ENCODE measurements at places on chromosomes 7 and 10.

DNA sequence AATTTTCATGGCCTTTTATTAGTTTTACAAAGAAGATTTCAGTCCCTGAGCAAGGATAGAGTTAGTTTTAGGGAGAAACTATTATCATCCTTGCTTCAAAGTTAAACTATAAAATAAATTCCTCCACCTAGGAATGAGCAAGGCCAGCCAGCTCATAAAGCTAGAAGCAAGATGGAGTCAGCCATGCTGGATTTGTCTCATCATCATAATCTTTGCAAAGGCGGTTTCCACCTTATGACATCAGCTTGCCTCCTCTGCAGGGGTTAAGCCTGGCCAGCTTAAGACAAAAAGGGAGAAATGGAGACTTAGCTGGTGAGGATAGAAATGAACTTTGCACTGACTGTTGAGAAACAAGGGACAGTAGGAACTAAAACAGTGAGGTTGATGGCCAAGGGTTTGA, 18.7 kb downstream of the SSMEM1 start:
- no peak for DNase-seq

GRCh38 chr10:108445746-108446145, 1281.2 kb upstream of the SORCS1 start:
- DNase-seq: no peak

GRCh38 chr10:83706120-83706519, 433.2 kb upstream of the GHITM start:
- DNase-seq: no peak

GRCh38 chr10:70198696-70199466, 28.6 kb upstream of the SAR1A start:
- no peak for DNase-seq

DNA sequence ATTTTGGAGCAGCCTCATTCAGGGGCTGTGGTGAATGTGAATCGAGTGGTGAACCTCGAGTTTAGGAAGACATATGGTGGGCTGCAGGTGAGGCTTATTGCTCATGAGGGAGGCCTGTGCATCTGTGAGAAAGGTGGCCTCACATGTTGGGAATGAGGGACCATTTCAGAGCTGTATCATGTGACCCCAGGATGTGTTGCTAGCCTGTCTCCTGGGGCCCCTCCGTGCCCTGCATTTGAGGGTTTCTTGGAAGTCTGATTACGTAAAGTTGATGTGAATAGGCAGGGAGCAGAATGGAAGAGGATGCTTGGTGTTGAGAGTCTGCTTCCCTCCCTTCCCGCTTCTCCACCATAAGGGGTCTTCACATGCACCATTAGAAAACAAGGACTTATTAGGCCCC, 569.1 kb downstream of the LRMDA start:
- DNase-seq: no peak

- DNase-seq: no peak
These were observed 107.2 kb upstream of the TCF7L2 start for GRCh38 chr10:112842832-112843360.

GRCh38 chr7:117274951-117275350, 47.9 kb downstream of the WNT2 start:
- no peak for DNase-seq

DNA sequence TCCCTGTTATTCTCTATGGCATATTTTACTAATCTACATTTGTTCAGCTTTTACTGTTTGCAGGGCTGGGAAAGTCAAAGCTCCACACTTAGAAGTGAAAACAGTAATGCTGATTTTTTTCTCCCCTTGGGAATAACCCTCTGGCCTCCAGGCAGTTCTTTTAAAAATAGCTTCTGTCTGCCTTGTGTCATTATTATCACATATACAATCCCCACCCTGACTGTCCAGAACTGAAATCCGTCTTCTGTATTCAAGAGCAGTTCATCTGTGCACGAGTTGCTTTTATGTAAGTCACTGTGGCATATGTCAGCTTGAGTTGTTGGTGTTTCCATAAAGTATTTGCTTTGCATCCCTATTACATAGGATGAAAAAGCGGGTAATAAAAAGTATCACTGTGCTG, 1221.1 kb upstream of the CELF2 start:
- no peak for DNase-seq

GRCh38 chr7:118140468-118140867, 43.5 kb upstream of the LSM8 start:
- no peak for DNase-seq

DNA sequence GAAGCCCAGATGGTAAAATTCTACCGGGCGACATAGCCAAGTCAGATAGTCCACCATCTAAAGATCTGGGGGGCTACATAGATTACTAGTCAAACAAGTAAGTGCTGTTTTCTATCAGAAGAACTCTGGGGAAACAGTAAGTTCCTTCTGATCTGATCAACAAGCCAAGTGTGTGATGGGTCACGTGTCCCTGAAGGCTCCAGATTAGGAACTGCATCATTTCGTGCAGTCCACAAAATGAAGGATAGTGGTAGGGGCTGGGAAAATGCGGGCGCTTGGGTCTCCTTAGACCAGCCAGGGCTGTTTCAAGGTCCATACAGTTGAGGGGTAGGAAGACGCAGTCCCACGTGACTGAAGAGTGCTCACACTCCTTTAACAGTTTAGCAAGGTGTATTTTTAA, 1.8 kb upstream of the CHN2 start:
- no peak for DNase-seq

DNA sequence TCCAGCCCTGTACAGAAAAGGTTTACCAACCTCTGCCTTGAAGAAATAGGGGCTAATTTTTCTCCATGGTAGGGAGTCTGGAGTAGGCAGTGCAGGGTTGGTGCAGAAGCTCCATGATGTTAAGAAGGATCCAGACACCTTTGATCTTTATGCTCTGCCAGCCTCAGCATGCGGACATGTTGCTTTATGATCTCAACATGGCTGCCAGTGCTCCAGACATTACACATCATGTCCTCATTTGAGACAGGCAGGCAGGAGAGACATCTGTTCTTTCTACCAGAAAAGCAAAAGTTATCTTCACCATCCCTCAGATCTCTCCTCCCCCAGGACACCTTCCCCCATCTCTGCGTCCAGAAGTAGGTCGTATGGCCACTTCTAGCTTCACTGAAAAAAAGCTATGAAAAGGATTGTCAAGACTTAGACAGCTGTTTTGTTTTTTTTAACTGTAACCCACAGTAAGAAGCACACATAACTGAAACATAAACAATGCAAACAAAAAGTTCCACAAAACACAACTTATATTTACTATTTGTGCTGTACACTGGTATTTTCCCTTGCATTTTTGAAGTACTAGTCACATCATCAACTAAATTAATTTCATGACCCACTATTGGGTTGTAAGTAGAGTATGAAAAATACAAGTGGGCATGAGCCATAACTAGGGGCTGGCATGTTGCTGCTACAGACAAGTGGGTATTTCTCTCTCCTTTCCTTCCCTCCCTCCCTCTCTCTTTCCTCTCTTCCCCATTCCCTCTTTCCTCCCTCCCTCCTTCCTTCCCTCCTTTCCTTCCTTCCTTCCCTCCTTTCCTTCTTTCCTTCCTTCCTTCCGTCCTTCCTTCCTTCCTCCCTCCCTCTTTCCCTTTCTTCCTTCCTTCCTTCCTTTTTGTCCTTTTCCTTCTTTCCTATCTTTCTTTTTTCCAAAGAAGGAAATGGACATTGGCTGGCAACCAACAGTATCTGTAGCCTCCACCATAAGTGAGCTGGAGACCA, 2.6 kb upstream of the RASSF4 start:
- no peak for DNase-seq

DNA sequence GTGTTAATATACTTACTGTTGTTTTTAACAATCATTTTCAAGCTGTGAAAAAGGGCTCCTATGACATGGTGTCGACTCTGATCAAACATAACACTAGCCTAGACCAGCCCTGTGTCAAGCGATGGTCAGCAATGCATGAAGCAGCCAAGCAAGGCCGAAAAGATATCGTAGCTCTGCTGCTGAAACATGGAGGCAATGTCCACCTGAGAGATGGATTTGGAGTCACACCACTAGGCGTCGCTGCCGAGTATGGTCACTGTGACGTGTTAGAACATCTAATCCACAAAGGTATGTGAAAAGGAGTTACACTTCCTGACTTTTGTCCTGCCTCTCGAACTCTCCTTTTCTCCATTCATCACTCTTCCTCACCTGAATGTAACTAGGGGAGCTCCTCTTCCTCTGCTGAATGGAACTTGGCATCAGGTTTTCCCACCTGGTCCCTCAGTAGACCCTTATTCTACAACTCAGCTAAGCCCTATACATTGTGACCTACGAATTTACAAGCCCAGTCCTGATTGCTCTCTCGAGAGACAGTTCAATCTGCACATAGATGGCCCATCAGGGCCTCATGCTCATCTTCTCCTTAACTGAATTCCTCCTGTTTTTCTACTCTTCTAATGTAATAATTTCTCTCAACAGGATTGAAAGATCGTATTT, 23.0 kb downstream of the ASB15 start:
- DNase-seq: peak; percentile 29

- no peak for DNase-seq
These were observed 315.6 kb downstream of the DNAJB6 start for GRCh38 chr7:157652161-157652953.

DNA sequence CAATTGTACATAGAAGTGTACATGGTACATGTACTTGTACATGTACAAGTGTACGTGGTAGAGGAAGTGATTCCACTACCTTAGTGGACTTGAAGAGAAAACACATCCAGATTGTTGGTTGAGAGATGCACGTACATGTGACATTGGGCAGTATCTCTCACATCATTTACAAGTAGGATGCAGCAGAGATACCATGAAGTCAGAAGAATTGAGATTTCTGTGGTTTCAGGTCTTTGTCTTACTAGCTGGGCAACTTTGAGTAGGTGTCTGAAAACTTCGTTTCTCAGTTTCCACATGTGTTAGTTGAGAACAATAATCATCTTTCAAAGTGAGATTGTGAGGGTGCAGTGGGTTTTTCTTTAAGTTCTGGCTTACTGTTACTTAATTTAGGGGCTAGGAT, 21.5 kb downstream of the CLDN12 start:
- DNase-seq: no peak

DNA sequence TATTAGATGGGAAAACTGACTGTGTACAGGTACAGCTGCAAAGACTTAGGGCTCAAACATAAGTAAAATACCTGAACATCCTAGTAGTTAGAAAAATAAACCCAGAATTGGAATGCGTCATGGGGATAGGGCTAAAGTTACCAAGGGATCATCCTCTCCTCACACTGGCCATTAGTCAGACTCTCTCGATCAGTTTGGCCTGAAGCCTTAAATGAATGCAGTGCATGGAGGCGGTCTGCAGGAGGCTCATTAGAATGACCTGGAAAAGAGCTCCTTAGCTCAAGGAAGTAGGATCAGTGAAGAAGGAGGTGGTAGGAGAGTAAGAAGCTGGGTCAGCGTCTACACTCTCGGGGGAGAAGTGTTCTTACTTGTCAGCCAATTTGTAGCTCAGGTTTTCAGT, 35.3 kb downstream of the DENND2A start:
- DNase-seq: no peak

- peak; percentile 11 for DNase-seq
These were observed 110.7 kb downstream of the RNF32 start for GRCh38 chr7:156751319-156751718.

DNA sequence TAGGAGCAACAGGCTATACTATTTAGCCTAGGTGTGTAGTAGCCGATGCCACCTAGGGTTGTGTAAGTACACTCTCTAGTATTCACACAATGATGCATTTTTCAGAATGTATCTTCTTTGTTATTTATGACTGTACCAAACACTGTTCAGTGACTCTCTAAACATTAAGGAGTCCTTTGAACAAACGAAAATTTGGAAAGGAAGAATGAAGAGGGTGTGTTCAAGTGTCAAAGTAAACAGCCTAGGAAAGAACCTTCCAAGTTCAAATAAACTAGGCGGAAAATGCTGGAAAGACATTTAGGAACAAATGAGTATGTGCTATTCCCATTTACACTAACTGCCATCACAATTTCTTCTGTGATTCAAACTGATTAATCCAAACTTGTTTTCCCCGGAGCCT, 142.4 kb downstream of the CHCHD3 start:
- no peak for DNase-seq

DNA sequence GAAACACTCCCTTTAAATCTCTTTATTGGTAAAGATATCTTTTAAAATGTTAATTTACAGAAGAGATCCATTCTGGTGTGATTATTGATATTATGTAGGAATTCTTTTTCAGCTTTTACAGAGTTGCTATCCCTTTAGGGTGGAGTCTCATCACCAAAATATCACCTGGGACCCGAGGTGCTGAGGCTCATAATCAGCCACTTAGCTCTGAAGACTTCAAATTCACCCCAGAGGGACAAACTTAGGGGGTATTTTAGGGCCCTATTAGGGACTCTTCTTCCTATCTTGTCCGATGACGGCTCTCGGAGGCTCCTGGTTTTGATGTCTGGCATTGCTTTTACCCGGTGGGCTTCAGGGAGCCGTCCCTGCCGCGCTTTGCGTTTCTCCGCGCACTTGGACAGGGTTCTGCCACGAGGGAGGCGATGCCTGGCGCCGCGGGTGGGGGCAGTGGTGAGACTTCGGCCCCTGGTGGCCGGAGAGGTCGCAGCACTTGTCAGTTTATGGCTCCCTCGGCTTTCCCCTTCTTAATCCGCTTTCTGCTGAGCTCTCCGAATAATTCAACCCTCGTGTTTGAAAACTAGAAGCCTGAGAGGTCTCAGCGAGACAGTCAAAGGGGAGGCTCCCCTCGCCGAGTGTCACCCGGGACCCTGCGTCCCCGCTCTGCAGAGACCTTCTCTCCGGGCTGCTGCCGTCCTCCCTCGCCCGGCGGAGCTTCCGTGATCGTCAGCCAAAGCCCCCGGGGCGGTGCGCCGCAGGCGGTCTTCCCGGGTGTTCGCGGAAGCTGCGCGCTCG, 27.8 kb downstream of the RBM20 start:
- peak; percentile 47 for DNase-seq

DNA sequence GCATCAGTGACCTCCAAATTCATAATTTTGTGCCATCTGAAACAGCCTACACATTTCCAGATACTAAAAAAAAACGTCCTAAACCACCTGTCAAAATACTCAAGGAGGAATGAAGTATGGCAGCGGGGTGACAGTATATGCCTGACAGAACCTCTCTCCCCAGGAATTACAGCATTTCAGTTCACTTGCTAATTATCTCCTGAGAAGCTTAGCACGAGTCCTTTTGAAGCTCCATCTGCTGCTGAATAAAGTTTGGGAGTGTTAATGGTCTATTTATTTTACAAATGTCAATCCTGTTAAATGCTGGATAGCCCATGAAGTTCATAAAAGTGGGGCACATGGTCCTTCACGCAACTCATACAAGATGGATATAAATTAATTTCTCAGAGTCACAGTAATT, 29.4 kb upstream of the ANLN start:
- no peak for DNase-seq

DNA sequence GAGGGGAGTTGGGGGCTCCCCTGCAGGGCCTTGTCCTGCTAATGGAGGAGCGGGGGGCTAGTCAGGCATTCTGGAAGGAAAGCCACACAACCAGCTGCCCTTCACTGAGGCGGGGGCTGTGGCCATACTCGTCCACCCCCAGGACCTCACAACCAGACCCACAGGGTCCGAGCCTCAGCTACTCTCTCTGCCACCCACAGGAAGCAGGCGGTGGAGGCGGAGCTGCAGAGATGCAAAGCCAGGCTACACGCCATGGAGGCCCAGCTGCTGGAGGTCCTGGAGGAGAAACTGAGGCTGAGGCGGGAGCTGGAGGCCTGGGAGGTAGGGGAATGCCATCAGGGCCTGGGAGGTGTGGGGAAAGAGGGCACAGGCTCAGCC, 3.1 kb downstream of the ABHD11 start:
- no peak for DNase-seq

Data from stimulated activated CD4-positive, alpha-beta T cell treated with anti-CD3 and anti-CD28 coated beads, Interleukin-2, amount 100 ng/mL, for 4 hours (primary cell).